T-cell (primary cell): ENCODE measurements at places on chromosomes 7 and 10.

GRCh38 chr10:104333032-104333727, 5.1 kb downstream of the ITPRIP start:
- DNase-seq: peak; percentile 78

DNA sequence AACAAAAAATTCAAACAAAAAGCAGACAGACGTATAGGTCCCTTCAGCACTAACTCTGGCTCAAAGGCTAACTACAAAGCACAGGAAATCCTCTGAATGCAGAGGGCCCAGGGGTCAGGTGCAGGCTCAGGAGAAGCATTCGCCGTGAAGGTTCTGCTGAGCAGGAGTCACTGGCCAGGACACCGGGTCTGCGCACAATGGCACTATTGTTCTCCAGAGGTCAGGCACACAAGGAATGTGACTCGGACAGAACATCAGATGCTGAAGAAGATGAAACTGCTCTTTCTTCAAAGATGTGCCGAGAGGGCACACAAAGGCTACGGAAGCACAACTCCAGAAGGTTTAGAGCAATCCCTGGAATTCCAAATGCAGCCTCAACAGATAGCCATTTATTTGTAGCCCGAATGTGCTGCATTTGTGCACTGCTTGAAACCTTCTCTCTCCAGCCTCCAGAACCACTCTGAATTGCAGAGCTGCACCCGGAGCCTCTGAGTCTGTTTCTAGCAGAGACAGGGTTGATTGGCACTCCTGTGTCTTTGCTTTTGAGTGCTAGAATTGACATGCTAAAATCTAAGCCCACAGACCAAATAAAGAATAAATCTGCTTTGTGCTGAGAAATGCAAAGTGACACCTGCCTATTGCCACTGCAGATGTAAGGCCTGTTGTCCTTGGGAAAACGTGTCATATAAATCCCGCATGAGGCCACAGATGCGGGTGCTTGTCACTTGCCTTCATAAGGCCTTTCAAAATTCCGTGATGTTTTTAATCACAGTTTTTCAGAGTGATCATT, 85.4 kb upstream of the AFAP1L2 start:
- DNase-seq: no peak

GRCh38 chr10:19168584-19168983, 120.0 kb downstream of the MALRD1 start:
- DNase-seq: no peak

DNA sequence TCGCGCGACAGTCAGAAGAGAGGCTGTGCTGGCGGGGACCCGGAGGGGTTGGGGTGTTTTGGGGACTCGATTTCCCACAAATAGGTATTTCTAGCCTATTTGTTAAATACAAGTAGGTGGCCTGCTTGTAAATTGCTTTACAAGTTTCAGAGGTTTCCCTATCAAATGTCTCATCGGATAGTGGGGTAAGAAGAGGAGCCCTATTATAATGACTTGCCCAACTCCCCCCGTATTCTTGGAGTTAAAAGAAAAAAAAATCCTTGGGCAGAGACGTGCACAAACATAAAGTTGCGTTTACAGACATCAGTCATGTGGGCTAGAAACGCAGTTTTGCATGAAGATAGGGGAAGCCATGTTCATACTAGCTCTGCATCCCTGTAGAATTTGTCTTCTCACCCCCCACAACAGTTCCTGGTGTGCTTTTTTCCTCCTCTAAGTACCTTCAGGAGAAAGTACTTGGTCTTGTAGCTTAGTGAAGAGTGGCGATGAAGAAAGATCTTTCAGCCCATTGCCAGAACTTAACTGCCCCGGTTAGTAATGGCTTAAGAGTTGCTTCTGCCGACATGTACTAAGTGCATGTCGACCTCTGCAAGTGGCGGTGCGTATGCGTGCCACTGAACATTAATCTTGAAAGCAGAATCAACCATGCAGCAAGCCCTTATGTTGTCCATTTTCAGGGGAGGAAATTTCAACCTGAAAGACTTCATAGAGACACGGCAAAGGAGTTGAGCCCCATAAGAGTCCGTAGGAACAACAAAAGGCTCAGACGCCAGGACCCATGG, 832 bp upstream of the TIAL1 start:
- no peak for DNase-seq

GRCh38 chr7:45410893-45411292, 163.3 kb upstream of the ADCY1 start:
- no peak for DNase-seq

GRCh38 chr7:6299774-6300173, 27.4 kb upstream of the CYTH3 start:
- no peak for DNase-seq

DNA sequence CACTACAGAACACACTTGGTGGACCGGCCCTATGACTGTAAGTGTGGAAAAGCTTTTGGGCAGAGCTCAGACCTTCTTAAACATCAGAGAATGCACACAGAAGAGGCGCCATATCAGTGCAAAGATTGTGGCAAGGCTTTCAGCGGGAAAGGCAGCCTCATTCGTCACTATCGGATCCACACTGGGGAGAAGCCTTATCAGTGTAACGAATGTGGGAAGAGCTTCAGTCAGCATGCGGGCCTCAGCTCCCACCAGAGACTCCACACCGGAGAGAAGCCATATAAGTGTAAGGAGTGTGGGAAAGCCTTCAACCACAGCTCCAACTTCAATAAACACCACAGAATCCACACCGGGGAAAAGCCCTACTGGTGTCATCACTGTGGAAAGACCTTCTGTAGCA, 14.6 kb downstream of the ZSCAN21 start:
- no peak for DNase-seq

DNA sequence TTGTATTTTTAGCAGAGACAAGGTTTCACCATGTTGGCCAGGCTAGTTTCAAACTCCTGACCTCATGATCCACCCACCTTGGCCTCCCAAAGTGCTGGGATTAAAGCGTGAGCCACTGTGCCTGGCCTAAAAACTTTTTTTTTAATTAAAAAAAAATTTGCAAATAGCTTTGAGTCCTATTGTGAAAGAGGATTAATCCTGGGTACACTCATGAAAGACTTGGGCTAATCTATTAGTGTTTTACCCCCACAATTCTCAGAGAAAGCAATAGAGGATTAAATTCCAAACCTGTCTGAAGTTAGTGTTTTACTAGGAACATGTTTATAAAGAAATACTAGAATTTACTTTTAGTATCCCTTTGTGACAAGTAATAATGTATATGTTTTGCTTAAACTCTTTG, 76.9 kb upstream of the ITGB1 start:
- DNase-seq: no peak

DNA sequence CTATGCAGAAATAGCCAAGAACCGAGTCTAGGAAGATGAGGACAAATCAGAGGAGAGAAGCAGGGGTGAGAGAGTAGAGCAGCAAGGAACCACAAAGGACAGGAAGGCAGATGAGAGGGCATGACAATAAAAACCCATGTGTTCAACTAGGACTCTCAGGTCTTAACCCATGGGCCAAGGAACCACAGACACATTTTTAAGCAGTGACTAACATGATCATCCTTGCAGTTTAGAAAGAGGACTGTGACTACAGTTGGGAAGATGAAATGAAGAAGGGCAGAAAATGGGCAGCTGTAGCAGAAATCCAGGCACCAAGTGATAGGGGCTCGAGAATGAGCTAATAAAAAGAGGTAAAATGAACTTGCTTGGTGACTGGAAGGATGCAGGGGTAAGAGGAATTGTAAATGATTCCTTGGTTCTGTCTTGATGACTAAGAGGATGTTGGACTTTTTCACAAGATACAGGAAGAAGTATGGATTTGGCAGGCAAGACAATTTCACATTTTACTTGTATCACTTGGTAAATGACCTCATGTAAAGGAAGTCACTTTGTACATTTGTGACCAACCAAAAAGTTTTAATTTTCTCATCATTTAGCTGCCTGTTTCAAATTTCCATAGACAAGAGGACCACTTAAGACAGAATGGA, 22.8 kb downstream of the SGMS1 start:
- DNase-seq: no peak

DNA sequence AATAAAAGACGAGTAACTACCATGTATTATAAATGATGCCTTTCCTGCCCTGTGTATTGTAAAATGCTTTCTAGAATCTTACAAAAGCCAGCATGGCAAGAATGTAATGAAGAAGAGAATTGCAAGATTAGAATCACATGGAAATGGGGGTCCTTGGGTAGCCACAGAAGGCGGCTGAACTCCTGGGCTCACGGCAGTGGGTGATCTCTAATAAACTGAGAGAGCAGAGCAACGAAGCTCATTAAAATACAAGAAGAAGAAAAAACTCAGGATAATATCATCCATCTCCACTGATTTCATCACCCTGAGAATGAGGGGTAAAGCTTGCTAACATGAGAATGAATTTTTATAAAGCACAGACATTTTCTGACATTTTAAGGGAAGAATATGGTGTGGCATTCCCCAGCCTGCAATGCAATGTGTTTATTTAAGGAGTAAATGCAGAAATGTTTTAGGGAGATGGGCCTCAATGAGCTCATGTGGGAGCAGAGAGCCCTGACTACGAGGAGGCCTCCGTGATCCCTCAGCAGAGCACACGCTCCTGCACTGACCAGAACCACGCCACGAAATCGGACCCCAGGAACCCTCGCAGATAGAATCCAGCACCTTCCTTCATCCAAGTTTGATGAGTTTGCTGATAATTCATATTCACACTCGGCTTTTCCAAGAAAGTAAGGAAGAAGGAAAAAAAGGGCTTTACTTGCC, 92.7 kb upstream of the PFKP start:
- DNase-seq: no peak

- DNase-seq: peak; percentile 41
These were observed 5.7 kb downstream of the UPK3B start for GRCh38 chr7:76515999-76516443.

DNA sequence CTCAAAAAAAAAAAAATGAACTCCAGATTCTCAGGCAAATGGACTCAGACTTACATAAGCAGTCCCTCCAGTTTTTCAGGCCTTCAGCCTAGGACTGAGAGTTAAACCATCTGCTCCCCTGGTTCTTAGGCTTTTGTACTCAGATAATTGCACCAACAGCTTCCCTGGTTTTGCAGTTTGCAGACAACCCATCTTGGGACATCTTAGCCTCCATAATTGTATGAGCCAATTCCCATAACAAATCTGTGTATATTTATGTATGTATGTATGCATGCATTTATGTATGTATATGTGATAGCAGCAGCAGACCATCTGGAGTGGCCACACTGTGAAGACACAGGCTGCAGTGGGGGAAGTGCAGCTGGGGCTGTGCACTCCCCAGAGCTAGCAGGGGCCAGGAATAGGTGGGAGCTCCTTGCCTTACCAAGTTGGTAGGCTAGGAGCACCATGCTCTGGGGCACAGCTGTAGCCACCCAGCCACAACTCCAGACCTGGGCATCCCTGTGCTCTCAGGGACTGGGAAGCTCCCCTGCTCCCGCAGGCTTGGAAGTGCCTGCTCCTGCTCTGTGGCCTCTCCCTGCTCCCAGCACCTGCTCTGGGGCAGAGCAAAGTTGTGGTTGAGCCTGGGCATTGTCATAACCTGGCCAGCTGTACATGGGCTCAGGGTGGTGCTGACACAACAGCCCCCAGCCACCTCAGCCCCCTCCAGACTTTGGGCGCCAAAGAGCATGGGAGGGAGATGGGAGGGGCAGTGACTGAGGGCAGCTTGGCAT, 8.9 kb upstream of the KLHL7 start:
- no peak for DNase-seq
